ENCODE measurements at places on chromosomes 13 and 19. TPM values are rescaled to one million over a fixed set of nuclear protein-coding genes. Genes with fewer than 3 reads are reported as not detected.

SIRT6 gene
- 26.7 TPM for total RNA-seq

PPM1N gene
- total RNA-seq: 0.48 TPM

CRTC1 gene
- 20.2 TPM for total RNA-seq

FAM124A gene
- total RNA-seq: 0.76 TPM

RRAS gene
- 10.6 TPM for total RNA-seq

DNA sequence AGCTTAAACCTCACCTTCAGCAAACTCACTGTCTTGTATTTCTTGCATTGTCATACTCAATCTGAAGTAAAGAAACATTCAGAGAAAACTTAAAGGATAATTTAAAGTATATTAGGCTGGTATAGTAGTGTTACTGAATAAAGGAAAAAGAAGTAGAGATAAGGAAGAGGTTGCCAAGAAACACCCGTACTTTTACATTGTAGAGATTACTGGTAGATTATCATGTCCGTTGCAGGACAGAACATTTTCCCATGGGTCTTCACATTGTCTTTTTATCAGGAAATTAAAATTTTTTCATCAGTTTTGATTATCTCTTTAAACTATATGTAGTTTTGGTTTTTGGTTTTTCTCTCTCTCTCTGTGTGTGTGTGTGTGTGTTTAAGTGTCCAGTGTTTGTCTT lies 19.9 kb upstream of the GPR183 start:
- H3K4me1 ChIP-seq: no peaks in the 10 kb centered on the region
- peaks cover 31% of the 10 kb centered on the region for H3K36me3 ChIP-seq
- no peak overlapping the region for H3K27ac ChIP-seq
- no peak for DNase-seq
- H3K27me3 ChIP-seq: no peaks in the 10 kb centered on the region

- no peaks in the 10 kb centered on the region for H3K27me3 ChIP-seq
- H3K36me3 ChIP-seq: no peaks in the 10 kb centered on the region
- no peak for DNase-seq
- no peak overlapping the region for H3K4me3 ChIP-seq
These were observed 7.4 kb upstream of the CYP4F3 start for GRCh38 chr19:15633082-15633835.

GRCh38 chr13:87120476-87120875 lies 550.7 kb upstream of the SLITRK5 start:
- H3K27me3 ChIP-seq: no peaks in the 10 kb centered on the region
- no peak overlapping the region for H3K27ac ChIP-seq

- H3K27me3 ChIP-seq: peaks cover 4% of the 10 kb centered on the region
- H3K4me3 ChIP-seq: no peak overlapping the region
- peaks cover 8% of the 10 kb centered on the region for H3K36me3 ChIP-seq
- no peak for DNase-seq
- H3K27ac ChIP-seq: peak overlapping the region; percentile 82
These were observed 617 bp upstream of the IQCN start for GRCh38 chr19:18274781-18275356.

DNA sequence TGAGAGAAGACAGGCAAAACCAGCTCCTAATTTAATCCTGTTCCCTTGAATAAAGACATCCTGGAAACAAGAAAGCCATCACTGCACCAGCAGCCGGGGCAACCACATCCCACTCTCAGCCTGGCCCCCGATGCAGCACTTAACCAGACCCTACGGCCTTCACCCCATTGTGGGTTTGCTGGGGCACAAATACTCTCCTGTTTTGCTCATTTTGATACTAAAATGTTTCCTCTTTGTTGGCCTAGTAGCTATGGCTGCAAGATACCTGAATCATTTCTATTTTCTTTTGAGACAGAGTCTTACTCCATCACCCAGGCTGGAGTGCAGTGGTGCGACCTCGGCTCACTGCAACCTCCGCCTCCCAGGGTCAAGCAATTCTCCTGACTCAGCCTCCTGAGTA lies 28.4 kb downstream of the ANKRD27 start:
- H3K4me3 ChIP-seq: no peak overlapping the region
- peaks cover 1% of the 10 kb centered on the region for H3K4me1 ChIP-seq
- H3K27me3 ChIP-seq: no peaks in the 10 kb centered on the region
- peaks cover 23% of the 10 kb centered on the region for H3K36me3 ChIP-seq

- H3K36me3 ChIP-seq: no peaks in the 10 kb centered on the region
- H3K4me1 ChIP-seq: no peaks in the 10 kb centered on the region
- no peaks in the 10 kb centered on the region for H3K27me3 ChIP-seq
- DNase-seq: no peak
- no peak overlapping the region for H3K4me3 ChIP-seq
These were observed 95.6 kb upstream of the STARD13 start for GRCh38 chr13:33381180-33381579.

- no peaks in the 10 kb centered on the region for H3K36me3 ChIP-seq
- peak within 1 kb of the TSS; percentile 69 for H3K4me3 ChIP-seq
- peaks cover 60% of the 10 kb centered on the region for H3K27me3 ChIP-seq
- peak within 1 kb of the TSS; percentile 16 for H3K27ac ChIP-seq
- H3K4me1 ChIP-seq: peaks cover 15% of the 10 kb centered on the region
These were observed at the start of gene APC2 for GRCh38 chr19:1449467-1450442. Gene APC2 (plus strand): TSS chr19:1450121. CDS start chr19:1453002, 2,881 bp downstream.

DNA sequence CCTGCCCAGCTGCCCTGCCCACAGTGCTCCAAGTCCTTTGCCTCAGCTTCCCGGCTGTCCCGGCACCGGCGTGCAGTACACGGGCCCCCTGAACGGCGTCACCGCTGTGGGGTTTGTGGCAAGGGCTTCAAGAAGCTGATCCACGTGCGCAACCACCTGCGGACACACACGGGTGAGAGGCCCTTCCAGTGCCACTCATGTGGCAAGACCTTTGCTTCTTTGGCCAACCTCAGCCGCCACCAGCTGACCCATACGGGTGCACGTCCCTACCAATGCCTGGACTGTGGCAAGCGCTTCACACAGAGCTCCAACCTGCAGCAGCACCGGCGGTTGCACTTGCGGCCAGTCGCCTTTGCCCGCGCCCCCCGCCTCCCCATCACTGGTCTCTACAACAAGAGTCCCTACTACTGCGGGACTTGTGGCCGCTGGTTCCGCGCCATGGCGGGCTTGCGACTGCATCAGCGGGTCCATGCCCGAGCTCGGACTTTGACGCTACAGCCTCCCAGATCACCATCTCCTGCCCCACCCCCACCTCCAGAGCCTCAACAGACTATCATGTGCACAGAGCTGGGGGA lies 5.7 kb downstream of the ZNF526 start:
- H3K4me1 ChIP-seq: peaks cover 17% of the 10 kb centered on the region
- H3K36me3 ChIP-seq: peaks cover 17% of the 10 kb centered on the region
- H3K4me3 ChIP-seq: no peak overlapping the region
- H3K27ac ChIP-seq: no peak overlapping the region
- H3K27me3 ChIP-seq: no peaks in the 10 kb centered on the region

GRCh38 chr19:54151362-54152035 lies 8.0 kb downstream of the LENG1 start:
- no peak overlapping the region for H3K27ac ChIP-seq
- DNase-seq: no peak
- H3K27me3 ChIP-seq: no peaks in the 10 kb centered on the region
- peaks cover 24% of the 10 kb centered on the region for H3K36me3 ChIP-seq
- H3K4me1 ChIP-seq: no peaks in the 10 kb centered on the region

DNA sequence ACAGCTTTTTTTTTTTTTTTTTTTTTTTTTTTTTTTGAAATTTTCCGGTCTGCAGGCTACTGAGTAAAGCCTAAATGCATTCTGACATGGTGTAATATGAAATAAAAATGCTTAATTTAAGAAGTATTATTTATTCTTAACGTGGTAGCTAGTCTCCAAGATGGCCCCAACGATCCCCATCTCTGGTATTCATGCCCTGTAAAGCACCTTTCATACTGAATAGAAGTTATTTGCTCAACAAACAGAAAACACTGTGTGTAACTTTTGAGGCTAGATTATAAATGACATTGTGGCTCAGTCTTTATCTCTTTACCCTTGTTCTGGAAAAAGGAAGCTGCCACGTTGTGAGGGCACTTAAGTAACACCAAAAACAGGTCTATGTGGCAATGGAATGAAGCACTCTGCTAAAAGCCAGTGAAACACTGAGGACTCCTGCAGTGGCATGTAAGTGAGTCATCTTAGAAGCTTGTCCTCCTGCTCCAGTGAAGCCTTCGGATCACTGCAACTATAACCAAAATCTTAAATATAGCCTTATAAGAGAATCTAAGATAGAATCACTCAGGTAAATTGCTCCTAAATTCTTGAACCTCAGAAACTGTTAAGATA lies 128.7 kb downstream of the UGGT2 start:
- H3K27me3 ChIP-seq: no peaks in the 10 kb centered on the region
- no peak for DNase-seq
- H3K27ac ChIP-seq: no peak overlapping the region
- H3K4me3 ChIP-seq: no peak overlapping the region
- H3K4me1 ChIP-seq: no peaks in the 10 kb centered on the region

DNA sequence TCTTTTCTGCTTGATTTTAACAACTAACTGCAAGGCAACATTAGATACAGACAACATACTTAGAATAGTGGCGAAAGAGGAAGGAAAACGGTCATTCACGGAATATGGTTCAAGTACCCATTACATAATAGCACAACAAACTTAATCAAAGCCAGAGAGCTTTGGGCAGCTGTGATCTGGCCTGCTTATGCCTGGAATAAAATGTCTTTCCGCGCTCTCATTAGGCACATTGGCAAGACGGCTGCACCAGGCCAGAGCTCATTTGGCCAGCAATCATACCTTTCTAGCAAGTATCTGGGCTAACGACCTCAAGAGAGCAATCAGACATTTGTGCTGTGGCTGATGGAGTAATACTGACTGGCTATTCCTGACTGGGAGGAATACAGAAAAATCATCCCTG lies 112.8 kb downstream of the NALCN start:
- H3K4me1 ChIP-seq: no peaks in the 10 kb centered on the region
- no peaks in the 10 kb centered on the region for H3K36me3 ChIP-seq
- H3K27ac ChIP-seq: no peak overlapping the region
- no peaks in the 10 kb centered on the region for H3K27me3 ChIP-seq

DNA sequence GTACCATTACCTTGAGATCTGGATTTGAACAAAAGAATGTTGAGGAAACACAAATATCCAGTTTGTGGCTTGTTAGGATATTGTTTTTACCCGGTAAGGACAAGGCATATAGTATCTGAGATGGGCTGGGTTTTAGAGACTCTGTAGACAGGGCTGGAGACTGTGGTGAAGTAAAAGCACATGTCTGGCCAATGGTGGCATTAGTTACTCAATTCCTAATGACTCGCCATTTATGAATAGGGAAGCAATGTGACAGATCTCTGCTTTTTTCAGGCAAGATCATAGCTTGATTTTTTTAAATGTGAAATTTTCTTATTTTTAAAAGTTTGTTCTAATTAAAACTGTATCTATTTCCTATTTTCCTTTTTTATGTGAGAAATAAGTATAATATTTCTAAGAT lies 371.1 kb upstream of the SPRY2 start:
- peaks cover 12% of the 10 kb centered on the region for H3K4me1 ChIP-seq
- no peak overlapping the region for H3K4me3 ChIP-seq
- no peaks in the 10 kb centered on the region for H3K27me3 ChIP-seq
- H3K27ac ChIP-seq: no peak overlapping the region

GRCh38 chr19:42693760-42694350 lies 46.4 kb downstream of the PSG3 start:
- H3K36me3 ChIP-seq: no peaks in the 10 kb centered on the region
- H3K27me3 ChIP-seq: no peaks in the 10 kb centered on the region
- DNase-seq: no peak
- H3K27ac ChIP-seq: no peak overlapping the region

- DNase-seq: no peak
- H3K4me3 ChIP-seq: no peak overlapping the region
These were observed 36.1 kb upstream of the USP29 start for GRCh38 chr19:57083711-57084110.

GRCh38 chr19:18317961-18318800 lies 4.7 kb downstream of the LSM4 start:
- H3K27ac ChIP-seq: peak overlapping the region; percentile 93
- H3K4me3 ChIP-seq: no peak overlapping the region
- no peak for DNase-seq
- H3K36me3 ChIP-seq: peaks cover 5% of the 10 kb centered on the region

DNA sequence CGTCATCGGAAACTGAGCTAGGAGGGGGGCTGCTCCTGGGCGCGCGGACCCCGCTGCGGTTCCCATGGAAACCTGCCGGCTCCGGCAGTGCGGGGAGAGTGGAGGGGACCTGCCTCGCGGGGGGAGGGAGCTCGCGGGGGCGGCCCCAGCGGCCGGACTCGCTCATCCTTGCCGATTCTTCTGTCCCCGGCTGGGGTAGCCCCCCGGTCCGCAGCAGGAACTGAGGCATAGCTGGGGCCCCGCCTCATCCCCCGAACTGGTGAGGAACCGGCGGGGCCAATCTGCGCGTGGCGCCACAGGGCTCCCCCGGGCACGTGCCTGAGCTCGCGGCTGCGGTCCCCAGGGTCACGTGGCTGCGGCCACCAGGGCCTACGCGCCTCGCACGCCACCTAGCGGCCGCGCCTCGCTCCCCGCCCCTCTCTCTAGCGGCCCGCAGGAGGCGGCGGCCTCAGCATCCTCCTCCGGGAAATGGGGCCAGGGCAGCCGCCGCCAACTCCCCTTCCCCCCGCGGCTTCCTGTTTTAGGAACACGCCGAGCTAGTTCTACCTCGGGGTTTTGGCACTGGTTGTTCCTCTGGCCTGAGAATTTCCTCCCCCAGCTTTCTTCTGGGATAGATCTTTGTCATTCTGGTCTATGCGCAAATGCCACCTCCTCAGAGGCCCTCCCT lies 1.7 kb upstream of the ELAVL3 start:
- peaks cover 4% of the 10 kb centered on the region for H3K36me3 ChIP-seq
- peaks cover 44% of the 10 kb centered on the region for H3K27me3 ChIP-seq
- peaks cover 4% of the 10 kb centered on the region for H3K4me1 ChIP-seq
- no peak overlapping the region for H3K27ac ChIP-seq
- peak overlapping the region; percentile 67 for H3K4me3 ChIP-seq

- H3K27ac ChIP-seq: no peak overlapping the region
- DNase-seq: no peak
- no peak overlapping the region for H3K4me3 ChIP-seq
- peaks cover 18% of the 10 kb centered on the region for H3K36me3 ChIP-seq
- no peaks in the 10 kb centered on the region for H3K27me3 ChIP-seq
These were observed 5.5 kb downstream of the ZNF805 start for GRCh38 chr19:57245959-57246358.

DNA sequence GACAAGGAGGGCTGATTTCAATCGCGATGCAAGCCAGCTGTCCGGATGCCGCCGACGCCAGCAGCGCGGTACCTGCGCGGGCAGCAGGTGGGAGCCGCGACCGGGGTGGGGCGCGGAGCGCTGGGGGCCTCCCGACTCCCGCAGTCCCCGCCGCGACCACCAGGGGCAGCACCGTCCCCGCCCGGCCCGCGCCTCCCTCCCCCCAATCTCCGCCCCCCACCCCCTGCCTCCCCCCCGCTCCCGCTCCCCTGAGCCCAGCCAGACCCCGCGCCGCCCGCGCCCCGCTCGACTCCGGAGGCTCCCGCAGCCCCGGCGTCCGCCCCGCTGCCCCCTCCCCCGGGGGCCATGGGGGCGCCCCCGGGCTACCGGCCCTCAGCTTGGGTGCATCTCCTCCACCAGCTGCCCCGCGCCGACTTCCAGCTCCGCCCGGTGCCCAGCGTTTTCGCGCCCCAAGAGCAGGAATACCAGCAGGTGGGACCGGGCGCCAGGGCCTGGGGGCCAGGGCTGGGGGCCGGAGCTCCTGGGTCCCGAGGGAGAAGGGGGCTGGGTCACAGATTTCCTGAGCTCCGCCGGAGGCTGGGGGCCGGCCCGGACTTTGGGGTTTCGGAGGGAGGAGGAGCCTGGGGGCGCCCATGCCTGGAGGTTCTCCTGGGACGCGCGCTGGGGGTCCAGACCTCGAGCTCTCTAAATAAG lies at the start of gene TTYH1:
Gene TTYH1 (plus strand): TSS at position 257 of the 693 bp plus-strand sequence. CDS start 89 bp downstream, at position 346.
- no peak for DNase-seq
- H3K4me3 ChIP-seq: peak within 1 kb of the TSS; percentile 78
- peaks cover 64% of the 10 kb centered on the region for H3K27me3 ChIP-seq
- peaks cover 20% of the 10 kb centered on the region for H3K4me1 ChIP-seq
- no peak within 1 kb of the TSS for H3K27ac ChIP-seq
- peaks cover 5% of the 10 kb centered on the region for H3K36me3 ChIP-seq

GRCh38 chr13:83153848-83154247 lies 728.4 kb downstream of the SLITRK1 start:
- no peaks in the 10 kb centered on the region for H3K4me1 ChIP-seq
- no peak for DNase-seq
- H3K27me3 ChIP-seq: no peaks in the 10 kb centered on the region
